Central memory CD4-positive, alpha-beta T cell (primary cell): ENCODE measurements at places on chromosomes 11 and 22.

DNA sequence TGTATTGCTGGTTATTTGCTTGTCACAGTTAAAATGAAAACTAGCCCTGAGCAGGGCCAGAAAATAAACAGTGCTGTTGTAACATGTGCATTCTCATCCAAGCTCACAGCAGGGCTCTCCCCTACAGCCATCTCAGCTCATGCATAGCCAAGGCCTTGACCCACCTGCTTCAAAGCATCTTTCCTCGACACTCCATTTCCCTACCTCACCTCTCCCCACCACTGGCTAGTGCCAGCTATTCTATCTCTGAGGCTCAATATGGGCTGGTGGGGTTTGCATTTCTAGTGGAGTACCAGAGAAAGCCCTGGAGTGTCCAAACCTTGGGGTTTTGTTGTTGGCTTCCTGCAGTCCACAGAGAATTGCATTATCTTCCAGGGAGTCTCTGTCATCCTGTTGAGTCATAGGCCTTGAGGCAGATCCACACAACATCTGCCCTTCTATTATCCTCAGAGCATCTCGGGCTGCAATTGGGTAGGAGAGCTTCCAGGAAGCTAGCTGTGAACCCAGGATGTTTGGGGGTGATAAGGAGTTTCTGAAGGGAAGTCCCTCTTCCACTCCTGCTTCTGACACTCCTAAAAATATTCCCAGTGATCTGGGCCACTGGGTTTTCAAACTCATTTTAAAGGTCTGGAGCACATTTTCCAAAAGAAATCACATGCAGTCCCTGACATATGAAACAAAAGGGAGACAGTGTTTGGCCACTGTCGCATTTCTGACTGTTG, 36.1 kb upstream of the AMOTL1 start:
- DNase-seq = no peak

DNA sequence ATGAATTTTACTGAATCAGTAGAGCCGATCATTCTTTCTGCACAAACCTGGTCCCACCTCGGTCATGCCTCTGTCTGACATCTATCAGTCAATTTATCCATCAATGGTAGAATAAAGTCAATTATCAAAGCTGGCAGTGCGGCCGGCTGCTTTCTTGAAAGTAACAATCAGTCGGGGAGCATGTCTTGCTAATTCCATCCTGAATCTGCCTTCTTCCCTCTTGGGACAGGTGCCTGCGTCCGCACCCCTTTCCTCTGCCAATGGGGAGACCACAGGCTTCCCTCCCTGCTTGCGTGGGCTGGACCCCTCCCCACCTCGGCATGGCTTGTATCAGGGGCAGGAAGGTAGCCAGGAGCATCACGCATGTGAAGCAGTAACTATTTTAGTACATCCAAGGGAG, 962.9 kb downstream of the BRD1 start:
- DNase-seq = no peak

- no peak for DNase-seq
Observed at GRCh38 chr11:26777372-26777808, 55.5 kb upstream of the SLC5A12 start.

- no peak for DNase-seq
Observed at GRCh38 chr11:111123463-111124398, 121.8 kb upstream of the POU2AF2 start.

GRCh38 chr11:11581481-11581880, 40.3 kb downstream of the GALNT18 start:
- no peak for DNase-seq

- no peak for DNase-seq
Observed at GRCh38 chr11:80455818-80456217, 1015.0 kb upstream of the TENM4 start.

DNA sequence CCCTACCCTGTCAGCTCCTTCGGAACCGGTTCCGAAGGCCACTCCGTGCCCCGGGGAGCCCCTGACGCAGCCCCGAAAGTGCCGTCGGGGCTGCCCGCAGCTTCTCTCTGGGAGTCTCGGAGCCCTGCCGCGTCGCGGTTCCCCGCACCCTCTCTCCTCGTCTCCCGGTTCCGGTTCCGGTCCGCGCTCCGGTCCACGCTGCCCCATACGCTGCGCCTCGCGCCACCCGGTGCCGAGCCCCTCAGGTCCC, 618 bp downstream of the MTA2 start:
- no peak for DNase-seq

GRCh38 chr11:108694846-108695245, 30.0 kb downstream of the DDX10 start:
- DNase-seq = no peak

DNA sequence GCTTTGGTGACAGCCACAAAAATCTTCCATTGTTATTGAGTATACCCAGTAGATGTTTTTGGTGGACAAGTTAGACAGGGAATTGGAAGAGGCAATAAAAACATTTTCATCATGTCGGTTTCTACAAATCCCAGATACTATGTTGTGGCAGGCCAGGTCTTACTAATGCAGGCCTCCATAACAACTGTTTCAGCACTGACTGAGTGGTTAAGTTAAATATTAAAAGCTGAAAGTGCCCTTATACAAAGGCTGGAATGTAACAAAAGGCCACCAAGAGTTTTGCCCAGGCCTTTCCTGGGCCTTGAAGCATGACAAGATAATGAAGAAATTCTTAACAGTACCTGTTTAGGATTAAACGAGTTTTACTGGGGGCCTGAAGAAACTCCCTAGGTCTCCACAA, 29.3 kb downstream of the DMC1 start:
- no peak for DNase-seq

- no peak for DNase-seq
Observed at GRCh38 chr22:36940676-36941075, 27.2 kb downstream of the CSF2RB start.

DNA sequence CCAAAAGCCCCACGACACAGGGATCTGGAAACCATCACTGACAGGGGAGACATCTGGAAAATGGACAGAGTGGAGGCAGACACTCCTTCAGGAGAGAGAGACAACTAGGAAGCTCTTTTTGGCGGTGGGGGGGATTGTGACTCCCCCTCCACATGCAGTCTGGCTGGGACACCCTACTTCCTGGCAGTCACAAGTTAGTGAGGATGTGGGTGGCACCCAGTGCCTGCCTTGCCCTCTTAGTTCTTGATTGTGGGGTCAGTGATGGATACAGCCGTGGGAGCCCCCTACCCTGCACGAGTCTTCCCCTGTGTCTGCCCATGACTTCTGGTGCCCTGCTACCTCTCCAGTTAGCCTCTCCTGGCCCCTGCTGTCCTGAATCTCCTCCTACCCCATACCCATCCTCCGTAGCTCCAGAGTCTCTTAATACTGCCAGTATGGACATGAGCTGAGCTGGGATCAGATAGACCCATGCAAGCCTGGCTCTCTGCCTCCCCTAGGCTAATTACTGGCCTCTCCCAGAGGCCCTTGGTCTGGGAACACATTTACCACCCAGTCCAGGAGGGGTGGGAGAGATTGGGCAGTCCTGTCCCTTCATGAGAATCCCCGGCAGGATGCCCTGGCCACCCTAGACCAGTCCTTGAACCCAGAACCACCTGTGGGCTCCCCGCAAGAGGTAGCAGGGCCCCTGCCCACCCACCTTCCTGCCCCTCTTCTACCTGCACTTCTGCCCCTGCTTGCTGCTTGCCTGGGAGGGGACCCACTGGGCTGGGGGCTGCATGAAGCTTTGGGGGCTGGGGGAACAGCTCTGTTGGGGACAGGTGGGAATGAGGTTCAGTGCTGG, 22.8 kb downstream of the RHBDD3 start:
- no peak for DNase-seq

DNA sequence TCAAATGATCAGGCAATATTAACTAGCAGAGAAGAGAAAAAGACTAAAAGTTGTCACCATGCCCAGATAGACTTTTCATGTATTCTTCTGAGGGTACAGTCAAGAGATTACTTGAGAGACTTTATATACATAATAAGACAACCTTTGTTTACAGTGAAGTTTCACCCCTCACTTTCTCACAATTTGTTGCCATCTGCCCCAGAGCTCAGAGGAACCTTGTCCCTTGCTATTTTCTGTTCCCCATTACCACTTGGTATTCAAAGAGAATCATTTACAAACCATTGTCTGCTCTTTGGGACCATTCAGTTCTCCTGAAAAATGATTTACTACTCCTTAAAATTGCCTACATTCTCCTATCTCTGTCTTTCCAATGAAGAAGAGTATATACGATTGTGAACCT, 544.6 kb downstream of the CNTN5 start:
- no peak for DNase-seq

DNA sequence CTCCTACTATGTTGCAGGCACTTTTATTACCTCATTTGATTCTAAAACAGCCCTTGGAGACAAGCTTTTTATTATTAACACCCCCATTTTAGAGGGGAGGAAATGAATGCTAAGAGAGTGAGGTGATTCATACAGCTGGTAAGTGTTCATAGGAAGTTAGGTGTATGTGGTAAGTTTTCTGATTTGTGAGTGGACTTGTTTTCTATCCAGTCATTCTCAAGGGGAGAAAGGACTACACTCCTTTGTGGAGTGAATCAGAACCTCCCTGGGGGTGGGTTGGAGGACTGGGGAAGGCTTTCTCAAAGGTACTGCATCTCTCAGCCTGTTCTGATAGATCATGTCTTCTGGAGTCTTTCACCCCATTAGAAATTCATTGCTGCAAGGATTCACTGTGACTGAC, 23.5 kb downstream of the PKNOX2 start:
- no peak for DNase-seq

- no peak for DNase-seq
Observed at GRCh38 chr11:43989162-43989981, 46.9 kb downstream of the C11orf96 start.

DNA sequence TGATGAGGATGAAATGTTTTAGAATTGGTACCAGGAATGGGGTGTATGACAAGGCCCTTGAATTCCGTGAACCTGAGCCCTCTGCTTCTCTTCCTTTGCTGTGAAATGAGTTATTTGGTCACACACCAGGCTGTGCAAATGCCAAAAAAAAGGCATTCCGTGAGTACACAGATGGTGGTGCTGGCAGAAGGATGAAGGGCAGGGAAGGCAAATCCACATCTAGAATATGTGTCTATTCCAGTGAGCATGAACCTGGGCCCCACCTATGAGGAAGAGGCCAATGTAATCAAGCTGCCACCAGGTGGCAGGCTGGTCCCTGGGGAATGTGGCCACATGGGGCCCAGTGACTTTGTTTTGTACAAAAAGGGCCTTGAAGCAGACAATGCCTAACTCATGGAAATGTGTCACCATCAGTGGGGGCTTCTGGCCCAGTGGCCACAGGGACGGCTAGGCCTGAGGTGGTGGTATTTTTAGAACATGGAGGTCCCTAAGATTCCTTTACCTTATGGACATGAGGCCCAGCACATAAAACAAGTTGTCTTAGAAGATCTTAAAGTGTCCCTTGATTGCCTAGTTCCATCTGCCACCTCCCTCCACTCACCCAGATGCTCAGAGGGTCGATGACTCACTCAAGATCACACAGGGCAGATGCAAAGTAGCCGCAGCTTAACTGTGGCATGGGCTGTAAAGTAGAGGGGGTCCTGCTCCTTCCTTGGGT, 3.9 kb upstream of the RNF215 start:
- DNase-seq = peak; percentile 76

- DNase-seq = no peak
Observed at GRCh38 chr22:19060356-19061009, 61.7 kb downstream of the DGCR2 start.

DNA sequence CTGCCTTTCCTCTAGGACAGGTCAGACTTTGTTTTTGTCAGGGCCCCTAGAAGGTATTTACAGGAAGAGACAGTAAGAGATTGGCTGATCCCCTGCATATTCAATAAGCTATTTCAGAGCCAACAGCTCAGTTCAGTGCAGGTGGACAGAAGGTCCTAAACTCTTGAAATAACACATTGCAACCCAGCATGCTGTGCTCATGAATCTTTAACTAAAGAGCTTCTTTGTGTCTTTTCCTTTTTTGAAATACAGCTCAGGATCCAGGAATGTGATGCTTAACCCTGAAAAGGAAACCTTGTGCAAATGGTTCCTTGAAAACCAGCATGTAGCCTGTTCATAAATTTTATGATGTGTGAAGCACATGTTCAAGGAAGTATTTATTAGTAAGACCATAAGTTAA, 43.9 kb downstream of the BBOX1 start:
- DNase-seq = no peak

GRCh38 chr22:30178181-30179126, 68.1 kb downstream of the LIF start:
- peak; percentile 15 for DNase-seq

DNA sequence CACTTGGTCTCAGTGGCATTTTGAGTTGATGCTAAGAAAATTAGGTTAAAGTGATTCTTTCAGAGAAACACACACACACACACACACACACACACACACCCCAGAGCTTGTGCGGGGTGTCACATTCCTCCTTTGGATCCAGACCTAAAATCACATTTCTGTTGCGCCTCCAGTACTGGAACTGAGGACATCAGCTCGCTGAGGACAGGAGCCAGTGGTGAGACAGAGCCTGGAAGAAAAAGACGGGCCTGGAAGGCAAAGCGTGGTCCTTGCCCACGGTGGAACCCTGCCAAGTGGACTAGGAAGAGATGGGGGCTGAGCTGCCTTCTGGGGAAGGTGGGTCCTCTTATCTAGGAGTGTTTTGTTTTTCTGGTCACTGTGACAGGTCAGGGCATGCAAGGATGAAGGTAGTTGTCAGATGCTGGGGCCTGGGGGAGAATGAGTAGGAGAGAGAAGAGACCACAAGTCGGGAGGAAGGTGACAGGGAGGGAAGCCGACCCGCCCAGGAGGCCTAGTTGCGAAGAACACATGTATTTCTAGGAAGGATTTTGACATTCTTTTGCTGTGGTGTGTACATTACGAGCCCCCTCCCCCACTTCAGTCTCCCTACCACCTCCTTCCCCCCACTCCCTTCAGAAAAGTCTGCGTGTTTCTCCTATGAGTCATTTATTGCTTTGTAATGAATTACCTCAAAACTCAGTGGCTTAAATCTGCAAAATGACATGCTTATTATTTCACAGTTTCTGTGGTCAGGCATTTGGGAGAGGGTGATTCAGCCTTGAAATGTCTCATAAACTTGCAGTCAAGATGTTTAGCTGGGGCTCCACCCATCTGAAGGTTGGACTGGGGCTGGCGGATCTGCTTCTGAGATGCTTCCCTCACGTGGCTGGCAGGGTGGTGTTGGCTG, 4.8 kb upstream of the ELFN2 start:
- DNase-seq = no peak

DNA sequence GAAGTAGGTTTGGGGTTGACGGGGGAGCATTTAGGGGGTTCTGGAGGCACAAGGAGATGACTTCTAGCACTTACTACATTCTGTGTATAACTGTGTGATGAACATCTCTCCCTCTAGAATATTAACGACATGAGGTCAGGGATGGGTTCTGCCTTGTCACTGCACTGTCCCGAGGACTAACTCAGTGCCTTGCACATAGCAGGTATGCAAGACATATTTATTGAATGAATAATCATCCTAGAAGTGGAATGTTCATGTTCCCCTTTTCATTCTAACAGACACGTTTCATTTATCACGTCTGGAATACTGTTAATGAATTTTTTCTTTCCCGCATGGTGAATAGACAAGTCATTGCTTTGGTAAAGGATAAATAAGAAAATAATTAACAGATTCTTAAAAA, 12.6 kb downstream of the SYT13 start:
- no peak for DNase-seq

- DNase-seq = no peak
Observed at GRCh38 chr11:86644291-86644690, 28.1 kb downstream of the ME3 start.

- no peak for DNase-seq
Observed at GRCh38 chr22:41256254-41257253, 15.8 kb upstream of the CHADL start.

GRCh38 chr11:119752345-119752871, 23.4 kb upstream of the NECTIN1 start:
- no peak for DNase-seq
